ENCODE measurements at places on chromosomes 16 and 17.

DNA sequence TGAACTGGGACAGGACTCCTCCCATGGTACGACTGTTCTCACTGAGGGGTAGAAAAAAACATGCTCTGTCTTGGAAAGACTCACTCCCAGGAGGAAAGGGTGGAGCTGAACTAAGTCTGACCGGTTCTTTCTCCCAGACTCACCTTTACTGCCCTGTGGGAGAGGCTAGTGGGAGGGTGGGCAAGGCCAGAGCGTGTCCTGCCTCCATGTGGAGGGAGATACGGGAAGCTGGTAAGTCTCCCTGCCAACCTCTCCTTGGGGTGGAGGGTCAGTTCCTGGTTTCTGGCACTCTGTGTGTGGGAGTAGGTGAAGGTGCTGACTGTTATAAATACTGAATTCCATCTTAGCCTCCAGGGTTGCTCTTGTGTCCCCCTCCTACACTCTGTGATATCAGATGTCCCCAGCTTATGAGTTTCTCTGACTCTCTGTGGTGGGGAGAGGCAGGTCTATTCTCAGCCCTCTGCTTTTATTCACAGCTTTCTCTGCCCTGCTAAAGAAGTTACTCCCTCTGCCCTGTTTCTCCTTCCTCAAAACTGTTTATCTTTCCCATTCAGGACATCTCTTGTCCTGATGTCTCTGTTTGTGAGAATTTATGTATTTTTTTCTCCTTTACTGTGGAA, 26.9 kb upstream of the FAM20A start:
- DNase-seq, result no peak

- no peak for DNase-seq
Observed at GRCh38 chr16:52677501-52677900, 130.6 kb upstream of the TOX3 start.

DNA sequence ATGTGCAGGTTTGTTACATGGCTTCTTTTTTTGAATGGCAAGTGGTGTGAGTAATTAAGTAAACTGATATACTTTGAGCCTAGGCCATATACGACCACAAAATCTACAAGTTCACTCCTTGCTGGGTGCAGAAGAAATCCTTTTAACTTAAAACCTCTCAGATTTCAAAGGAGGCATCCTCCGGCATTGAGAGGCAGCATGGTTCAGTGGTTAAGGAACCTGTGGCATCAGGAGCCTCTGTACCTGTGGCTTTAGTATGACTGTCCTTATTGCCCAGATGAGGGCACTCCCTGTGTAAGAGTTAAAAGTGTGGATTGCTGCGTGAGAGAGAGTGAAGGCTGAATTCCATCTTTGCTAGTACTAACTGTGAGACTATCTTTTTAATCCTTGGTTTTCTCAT, 3.3 kb downstream of the NLRP1 start:
- no peak for DNase-seq

DNA sequence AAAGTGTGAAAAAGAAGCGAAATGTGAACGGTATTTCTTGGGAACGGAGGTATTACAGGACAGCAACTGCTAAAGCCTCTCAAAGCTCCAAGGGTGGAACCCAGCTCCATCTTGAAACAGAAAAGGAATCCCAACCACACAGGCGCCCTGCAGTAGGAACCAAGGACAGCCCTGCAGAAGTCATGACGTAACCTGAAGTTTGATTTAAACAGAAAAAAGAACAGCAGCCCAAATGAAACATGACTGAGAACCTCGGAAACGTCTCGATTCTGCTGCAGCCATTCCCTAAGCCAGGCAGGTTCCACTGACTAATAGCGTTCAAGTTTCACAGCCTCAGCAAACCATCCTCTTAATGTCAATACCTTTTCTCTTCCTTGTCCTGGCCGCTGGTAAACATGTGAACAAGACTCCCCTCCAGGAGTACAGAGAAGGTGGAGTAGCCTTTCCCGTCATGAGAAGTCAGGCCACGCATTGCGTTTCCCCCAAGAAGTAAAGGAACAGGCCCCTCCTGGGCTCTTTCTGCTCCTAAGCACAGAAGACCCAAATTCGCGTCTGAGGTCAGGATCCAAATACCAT, 20.1 kb downstream of the SIAH1 start:
- no peak for DNase-seq

- DNase-seq, result no peak
Observed at GRCh38 chr17:1627182-1627981, 1.3 kb downstream of the SLC43A2 start.

DNA sequence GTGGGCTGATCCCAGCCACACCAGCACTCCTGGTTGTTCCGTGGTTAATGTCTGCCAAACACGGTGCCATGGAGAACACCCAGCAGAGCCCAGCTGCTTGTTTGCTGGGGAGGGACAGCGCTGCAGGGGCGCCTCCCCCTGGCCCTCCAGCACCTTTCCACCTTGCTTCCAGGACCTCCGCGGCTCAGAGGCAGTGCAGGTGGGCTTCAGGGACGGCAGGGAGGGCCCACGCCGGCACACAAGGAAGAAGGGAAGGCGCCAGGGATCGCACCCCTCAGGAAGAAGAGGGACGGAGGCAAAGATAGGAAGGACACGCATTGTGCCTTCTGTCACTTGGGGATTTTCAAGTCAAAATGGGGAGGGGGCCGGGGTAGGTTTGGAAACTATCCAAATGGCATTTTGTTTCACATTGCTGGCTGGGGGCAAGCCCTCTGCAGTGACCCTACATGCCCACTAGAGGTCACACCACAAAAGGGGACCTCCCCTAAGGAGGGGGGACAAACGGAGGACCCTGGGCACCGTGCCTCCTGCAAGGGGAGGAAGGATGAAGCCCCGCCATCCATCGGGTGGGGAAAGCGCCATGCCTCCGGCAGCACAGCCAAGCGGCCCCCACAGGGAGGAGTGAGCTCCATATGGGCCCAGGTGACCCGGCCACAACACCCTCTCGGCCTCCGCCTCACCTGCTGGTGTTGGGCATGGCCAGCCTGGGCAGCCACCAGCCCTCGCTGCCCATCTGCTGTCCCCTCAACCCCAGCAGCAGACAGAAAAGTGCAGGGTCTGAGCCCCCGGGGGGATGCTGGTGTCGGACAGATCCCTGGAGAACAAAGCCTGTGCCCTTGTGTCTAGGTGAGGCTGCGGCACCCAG, 7.5 kb upstream of the C16orf95 start:
- no peak for DNase-seq

- DNase-seq, result peak; percentile 42
Observed at GRCh38 chr17:42116705-42117396, 4.3 kb downstream of the KAT2A start.

- no peak for DNase-seq
Observed at GRCh38 chr17:13118311-13118710, 100.5 kb upstream of the ELAC2 start.

DNA sequence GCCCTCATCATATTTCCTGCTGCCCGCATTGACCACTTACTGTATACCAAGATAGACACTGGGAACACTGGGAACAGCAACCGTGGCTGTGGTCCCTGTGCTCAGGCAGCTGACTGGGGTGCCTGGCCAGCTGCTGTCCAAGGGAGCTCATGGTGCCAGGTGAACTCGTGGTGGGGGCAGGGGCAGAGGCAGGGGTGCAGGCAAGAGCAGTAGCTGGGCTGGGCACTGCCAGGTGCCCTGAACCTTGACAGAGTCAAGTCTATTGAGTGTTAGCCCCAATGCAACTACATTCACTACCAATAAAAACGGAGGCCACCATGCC, 202.5 kb downstream of the C16orf78 start:
- no peak for DNase-seq

GRCh38 chr17:76820039-76820438, 48.2 kb upstream of the MGAT5B start:
- no peak for DNase-seq

GRCh38 chr17:48107137-48108055, at the start of gene SNX11:
Gene SNX11, plus strand, starts transcription at chr17:48107766. Its CDS starts 4,278 bp downstream, at chr17:48112044.
- DNase-seq, result peak; percentile 69

DNA sequence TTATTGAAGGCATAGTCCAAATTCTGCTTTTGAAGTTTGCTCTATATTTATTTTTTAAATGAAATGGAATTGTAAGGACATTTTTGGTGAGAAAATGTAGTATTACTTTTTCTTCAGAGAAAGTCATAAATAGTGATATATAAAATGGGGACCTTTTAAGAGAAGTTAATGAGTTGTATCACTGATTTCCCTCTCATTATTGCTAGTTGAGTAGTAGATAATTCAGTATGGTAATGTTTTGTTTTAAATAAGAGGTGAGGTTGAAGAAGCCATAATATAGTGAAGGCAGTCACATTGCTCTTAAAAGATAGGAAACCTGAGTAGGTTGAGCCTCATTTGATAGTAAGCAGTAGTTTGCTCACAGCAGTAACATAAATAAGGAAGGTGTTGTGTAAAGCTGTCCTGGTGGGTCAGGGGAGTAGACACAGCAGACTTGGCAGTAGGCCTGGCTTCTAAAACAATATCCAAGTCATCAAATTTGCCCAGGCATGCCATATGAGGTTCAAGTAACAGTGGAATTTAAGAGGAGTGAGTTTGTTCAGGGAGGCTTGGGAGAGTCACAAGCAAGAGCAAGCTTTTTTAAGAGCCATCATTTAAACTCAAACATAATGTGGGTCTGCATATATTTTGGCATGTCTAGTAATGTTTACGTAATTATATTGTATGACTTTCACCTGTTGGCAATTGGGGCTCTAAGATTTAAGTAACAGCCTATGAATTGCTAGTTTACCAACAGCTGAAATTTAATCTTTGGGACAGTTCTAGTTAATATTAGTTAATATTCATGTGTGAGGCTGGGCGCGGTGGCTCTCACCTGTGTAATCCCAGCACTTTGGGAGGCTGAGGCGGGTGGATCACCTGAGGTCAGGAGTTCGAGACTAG, 6.5 kb downstream of the NFATC3 start:
- DNase-seq, result no peak

GRCh38 chr16:2592786-2593185, 55.0 kb downstream of the PDPK1 start:
- no peak for DNase-seq

DNA sequence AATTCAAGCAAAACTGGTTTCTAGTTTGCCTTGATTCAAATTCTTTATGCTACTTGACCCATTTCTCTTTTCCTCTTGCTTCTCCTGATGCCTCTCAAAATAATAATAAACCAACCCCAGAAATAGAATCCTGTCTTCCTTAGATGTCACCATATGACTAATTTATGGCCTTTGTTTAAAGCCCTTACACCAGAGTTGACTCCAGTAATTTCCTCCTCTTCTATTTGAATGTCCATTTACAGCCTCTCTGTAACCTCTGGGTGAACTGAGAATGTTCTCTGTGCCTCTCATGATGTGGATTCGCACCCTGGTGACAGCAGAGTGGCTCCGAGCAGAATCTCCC, 31.5 kb downstream of the ZFHX3 start:
- DNase-seq, result no peak

DNA sequence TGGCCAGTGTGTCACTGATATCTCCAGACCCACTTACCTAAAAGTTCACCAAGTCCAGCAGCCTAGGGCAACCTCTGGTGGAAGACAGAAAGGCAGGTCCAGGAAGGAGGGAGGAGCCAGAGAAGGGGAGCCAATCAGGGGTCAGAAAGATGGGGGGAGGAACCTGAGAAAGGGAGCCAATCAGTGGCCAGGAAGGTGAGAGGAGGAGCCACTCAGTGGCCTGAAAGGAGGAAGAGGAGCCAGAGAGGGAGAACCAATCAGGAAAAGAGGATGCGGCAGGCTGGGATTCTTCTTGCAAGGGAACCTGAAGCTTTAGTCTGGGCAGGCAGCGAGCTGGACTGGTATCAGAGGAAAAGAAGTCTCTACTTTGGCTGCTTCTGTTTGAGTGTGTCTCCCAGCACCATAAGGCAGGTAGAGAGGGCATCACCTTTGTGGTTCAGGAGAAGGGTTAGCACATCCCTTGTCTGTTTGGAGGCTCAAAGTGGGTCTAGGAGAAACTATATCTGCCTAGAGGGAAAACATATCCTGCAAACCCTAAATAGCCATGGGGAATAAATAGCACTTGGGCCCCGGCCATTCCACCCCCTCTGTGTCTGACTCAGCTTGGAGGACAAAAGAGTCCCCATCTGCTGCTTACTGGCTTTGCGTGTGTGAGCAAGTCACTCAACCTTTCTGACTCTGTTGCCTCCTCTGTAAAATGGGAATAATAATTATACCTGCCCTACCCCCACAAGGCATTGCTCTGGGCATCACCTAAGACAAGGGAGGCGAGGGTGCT, 43.4 kb upstream of the CRHR1 start:
- DNase-seq, result no peak

DNA sequence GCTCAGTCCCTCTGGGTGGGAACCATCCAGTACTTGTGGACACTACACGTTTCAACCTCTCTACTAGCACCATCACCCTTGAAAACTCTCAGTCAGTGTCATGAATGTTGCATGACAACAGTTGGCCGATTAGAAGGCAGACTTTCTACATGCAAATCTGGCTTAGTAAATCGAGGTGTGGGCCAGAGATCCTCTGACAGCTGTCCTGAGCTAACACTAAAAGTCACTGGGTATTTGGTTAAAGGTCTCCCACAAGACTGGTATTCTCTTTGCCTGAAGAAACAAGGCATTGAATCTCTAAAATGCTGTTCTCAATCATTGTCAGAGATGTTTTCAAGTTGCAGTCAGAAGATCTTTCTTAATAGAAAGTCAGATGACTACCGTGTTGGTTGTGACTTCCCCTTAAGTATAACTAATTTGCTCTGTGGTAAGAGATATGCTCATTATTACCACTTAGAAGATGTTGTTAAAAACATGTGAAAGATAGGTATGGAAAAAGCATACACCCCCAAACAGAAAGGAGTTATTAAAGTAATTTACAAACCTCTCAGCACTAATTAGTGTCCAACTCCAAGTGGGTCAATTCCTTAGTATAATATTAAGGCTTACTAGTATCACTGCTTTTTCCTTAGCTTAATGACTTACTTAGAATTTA, 62.3 kb downstream of the WNT3 start:
- no peak for DNase-seq

DNA sequence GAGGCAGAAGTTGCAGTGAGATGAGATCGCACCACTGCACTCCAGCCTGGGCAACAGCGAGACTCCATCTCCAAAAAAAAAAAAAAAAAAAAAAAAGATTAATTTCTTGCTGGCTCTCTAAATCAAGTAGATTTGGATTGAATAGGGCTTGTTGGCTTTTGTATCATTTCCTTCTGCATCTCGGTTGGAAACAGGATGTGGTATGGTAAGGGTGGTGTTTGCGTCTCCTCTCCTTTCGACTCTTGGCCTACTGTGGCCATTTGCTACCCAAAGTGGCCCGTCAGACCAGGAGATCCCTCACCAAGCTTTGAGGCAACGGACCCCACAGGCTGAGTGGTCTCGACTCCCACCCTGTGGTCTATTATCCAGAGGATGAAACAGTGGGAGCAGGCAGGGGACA, 168.0 kb upstream of the IRX3 start:
- DNase-seq, result no peak

DNA sequence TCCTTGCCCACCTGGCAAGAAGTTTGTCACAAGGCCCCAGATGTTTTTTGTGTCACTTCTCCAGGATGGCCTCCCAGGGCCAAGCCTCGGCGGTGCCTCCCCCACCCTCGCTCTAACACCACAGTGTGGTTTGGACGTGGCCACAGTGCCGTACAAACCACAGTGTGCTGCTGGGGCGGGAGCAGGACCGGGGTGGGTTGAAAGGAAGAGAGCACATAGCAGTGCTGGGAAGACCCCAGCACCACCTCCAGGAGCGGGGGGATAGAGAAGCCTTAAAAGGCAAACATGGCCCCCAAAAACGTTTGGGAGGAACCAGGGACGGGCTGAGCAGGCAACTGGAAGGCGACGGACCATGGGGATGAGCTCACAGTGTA, 5.0 kb upstream of the BCL6B start:
- no peak for DNase-seq

Measured in esophagus squamous epithelium (tissue), 5 donors.